Endodermal cell (in vitro differentiated cells): ENCODE measurements at places on chromosomes 13 and 19.

DNA sequence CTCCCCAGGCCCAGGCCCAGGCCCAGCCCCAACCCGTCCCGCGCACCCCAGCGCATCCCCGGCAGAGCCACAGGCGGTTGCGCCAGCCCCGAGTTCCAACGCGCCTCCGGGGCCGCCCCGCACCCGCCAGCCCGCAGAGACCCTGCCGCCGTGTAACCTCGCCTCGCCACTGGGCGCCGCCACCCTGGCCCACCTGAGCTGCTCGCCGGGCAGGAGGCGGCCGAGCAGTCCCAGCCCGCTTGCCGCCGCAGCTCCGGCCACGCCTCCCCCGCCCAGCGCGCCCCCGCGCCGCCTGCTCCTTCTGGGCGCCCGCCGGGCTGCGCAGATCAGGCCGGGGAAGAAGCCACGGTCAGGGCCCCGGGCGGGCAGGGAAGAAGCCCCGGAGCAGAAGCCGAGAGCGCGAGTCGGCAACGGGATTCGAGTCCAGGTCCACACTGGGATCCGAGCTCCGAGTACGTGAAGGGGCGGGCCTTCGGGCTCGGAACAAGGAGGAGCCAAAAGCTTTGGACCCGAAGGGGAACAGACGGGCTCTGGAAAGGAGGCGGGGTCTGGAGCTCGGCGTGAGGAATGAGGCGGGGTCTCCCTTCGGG lies at the start of gene MBOAT7:
Gene MBOAT7, minus strand, starts transcription at position 436 of the 590 bp plus-strand sequence. CDS start 1,072 bp downstream, outside the sequence.
- H3K27me3 ChIP-seq = no peaks in the 10 kb centered on the region
- peak within 1 kb of the TSS; percentile 96 for H3K4me3 ChIP-seq
- H3K27ac ChIP-seq = peak within 1 kb of the TSS; percentile 98
- H3K4me1 ChIP-seq = no peaks in the 10 kb centered on the region
- no peak for DNase-seq

GRCh38 chr19:30784850-30785457 lies 412.8 kb downstream of the ZNF536 start:
- DNase-seq = peak; percentile 91
- no peaks in the 10 kb centered on the region for H3K4me1 ChIP-seq
- H3K4me3 ChIP-seq = no peak overlapping the region
- H3K36me3 ChIP-seq = no peaks in the 10 kb centered on the region
- H3K27ac ChIP-seq = no peak overlapping the region

DNA sequence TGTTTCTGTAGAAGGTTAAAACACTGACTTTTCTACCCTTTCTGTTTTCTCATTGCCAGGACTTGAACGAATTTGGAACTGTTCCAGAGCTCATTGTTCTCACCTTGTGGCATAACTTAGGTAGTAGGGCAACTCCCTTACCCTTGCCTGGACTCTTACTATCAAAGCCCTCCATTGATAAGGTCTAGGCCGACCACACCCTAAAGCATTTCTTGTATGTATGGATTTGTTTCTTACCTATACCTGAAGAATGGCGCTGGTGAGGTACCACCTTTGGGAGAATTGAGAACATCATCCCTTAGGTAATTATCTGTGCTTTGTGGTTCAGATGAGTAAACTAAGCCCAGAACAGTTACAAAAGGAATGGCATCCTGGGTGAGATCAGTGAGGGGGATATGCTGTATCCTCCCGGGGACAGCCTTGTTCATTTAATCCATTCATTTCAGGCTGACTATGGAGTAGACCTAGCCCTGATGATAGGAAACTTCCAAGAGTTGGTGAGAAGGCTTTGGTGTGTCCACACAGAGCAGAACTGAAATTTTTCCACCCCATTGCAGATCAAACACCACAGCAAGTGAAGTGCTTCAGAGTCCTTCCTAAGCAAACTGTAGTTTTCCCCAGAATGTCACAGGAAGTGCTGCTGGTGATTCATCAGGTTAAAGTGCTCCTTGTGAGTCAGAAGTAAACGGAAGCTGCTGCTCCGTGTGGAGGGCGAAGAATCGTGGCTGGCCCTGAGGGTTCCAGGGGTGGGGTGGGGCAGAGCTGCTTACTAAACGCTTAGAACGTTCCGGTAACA lies 113.0 kb downstream of the TEX26 start:
- H3K4me1 ChIP-seq = peaks cover 20% of the 10 kb centered on the region
- no peak overlapping the region for H3K4me3 ChIP-seq
- no peak overlapping the region for H3K27ac ChIP-seq
- DNase-seq = peak; percentile 58
- H3K36me3 ChIP-seq = no peaks in the 10 kb centered on the region

DNA sequence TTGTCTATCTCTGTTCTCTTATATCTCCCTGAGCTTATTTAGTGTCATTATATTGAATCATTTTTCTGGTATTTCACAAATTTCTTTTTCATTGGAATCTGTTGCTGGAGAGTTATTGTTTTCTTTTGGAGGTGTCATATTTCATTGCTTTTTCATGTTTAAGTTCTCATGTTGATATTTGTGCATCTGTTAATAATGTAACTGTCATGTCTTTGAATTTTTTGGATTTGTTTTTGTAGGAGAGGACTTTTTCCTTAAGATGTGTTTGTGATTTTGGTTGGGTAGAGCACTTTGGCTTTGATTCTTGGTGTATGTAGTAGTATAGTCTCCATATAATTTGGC lies 64.0 kb downstream of the DNAJC3 start:
- H3K36me3 ChIP-seq = no peaks in the 10 kb centered on the region
- DNase-seq = no peak
- H3K27ac ChIP-seq = no peak overlapping the region
- H3K4me3 ChIP-seq = peak overlapping the region; percentile 61

DNA sequence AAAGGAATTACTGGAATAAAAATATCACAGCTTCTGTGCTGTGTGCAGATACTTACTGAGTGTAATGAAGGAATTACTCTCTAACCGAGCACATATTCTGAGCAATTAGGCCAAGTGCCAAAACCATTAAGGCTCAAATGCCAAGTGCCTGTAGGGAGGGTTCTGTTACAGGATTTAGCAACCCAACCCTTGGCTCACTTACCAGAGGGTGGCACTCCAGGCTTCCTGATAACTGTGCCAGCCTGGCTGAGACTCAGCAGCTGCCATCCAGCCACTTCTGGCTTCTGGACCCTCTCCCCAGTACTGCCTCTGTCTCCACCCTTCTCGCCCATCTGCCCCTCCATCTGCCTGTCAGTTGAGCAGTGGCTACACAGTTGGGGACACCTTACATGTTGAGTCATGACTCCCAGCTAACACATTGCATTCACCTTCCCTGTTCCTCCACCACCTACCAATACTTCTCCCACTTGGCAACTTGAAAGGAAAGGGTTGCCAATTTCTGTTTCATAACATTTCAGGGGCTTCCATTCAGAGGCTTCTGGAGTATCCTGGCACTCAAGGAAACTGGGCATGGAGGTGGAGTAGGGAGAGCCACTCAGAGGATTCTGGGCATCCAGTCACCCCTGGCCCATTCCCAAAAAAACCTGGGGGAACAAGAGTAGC lies 110.5 kb downstream of the COG6 start:
- H3K27ac ChIP-seq = no peak overlapping the region
- H3K4me1 ChIP-seq = peaks cover 3% of the 10 kb centered on the region
- H3K27me3 ChIP-seq = no peaks in the 10 kb centered on the region
- H3K4me3 ChIP-seq = no peak overlapping the region
- peak; percentile 76 for DNase-seq

DNA sequence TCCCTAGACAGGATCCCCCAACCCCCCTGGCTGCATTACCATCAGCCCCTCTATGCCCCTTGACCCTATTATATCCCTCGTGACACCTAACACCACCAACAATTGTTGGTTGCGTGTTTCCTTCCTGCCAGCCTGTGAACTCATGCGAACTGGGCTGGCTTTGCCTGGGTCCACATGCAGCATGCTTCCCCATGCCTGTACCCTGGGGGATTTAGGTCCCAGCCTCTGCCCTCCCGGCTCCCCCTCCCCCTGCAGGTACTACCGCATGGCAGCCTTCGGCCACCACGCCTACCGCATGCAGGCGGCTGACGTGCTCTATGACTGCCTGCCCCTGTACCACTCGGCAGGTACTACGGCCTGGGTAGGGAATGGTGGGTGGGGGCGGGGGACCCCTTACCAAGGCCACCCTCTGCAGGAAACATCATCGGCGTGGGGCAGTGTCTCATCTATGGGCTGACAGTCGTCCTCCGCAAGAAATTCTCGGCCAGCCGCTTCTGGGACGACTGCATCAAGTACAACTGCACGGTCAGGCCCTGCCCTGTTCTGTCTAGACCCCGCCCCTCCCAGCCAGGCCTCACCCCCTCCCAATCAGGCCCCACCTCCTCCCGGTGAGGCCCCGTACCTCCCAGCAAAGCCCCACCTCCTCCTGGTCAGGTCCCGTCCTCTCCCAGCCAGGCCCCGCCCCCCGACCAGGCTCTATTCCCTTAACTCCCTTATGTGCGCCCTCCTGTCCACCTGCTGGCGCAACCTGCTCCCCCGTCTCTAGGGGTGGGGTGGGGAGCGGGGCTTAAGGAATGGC lies 18.5 kb downstream of the SLC27A1 start:
- H3K27ac ChIP-seq = no peak overlapping the region
- H3K4me3 ChIP-seq = peak overlapping the region; percentile 53
- H3K27me3 ChIP-seq = no peaks in the 10 kb centered on the region

GRCh38 chr19:46753420-46754155 lies 7.3 kb upstream of the STRN4 start:
- peaks cover 19% of the 10 kb centered on the region for H3K36me3 ChIP-seq
- no peaks in the 10 kb centered on the region for H3K4me1 ChIP-seq
- peak; percentile 93 for DNase-seq
- no peak overlapping the region for H3K4me3 ChIP-seq
- no peaks in the 10 kb centered on the region for H3K27me3 ChIP-seq

- DNase-seq = peak; percentile 97
- peaks cover 11% of the 10 kb centered on the region for H3K27me3 ChIP-seq
- no peak overlapping the region for H3K4me3 ChIP-seq
- no peaks in the 10 kb centered on the region for H3K36me3 ChIP-seq
Measured at GRCh38 chr19:48489608-48490216, 20.5 kb downstream of the CYTH2 start.

DNA sequence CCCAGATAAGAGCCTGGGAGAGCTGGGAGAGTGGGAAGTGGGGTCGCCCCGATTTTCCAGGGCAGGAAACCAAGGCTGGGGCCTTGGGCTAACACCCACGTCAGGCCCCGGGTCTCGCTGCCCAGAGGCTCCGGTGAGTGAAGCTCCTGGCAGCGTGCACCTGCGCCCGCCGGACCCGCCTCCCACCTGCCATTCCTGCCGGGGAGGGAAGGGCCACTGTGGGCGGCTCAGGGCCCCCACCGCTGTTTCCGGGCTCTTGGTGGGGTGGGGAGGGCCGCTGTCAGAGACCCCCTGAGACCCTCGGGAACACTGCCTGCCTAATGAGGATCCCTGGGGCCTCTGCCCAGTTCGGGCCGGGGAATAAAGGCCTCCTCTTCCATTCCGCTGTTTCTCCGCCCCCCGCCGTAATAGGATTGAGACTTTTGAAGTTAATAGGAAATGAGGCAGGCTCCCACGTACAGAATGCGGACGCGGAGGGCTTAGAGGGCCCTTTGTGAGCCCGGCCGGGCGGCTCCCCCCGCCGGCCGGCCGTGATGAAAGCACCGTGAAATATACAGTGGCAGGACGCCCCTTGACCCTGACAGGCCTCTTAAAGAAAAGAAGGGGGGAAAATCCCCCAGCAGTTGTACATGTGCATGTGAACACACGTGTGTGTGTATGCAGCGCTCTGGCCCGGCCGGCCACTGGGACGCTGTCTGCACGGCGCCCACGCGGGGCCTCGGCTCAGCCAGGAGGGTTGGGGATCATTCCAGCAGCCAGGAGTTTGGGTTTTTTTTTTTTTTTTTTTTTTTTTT lies 33.2 kb downstream of the EFNA2 start:
- peak overlapping the region; percentile 68 for H3K27ac ChIP-seq
- no peak overlapping the region for H3K4me3 ChIP-seq
- no peaks in the 10 kb centered on the region for H3K4me1 ChIP-seq
- peaks cover 15% of the 10 kb centered on the region for H3K27me3 ChIP-seq
- no peak for DNase-seq

DNA sequence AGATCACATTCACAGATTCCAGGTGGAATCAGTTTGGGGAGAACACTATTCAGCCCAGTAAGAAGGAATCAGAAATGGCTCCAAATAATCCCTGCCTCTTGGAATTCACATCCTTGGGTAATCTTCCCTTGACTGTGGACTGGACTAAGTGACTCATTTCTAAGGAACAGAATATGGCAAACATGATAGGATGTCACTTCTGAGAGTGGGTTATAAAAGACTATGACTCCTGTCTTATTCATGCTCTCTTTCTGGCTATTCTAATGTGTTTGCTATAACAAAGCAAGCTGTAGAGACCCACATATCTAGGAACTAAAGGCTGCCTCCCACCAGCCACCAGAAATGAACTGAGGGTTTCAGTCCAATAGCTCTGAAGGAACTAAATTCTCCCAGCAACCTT lies 37.8 kb downstream of the MBD3L2B start:
- no peak overlapping the region for H3K4me3 ChIP-seq
- no peak overlapping the region for H3K27ac ChIP-seq
- no peaks in the 10 kb centered on the region for H3K4me1 ChIP-seq
- no peaks in the 10 kb centered on the region for H3K36me3 ChIP-seq

GRCh38 chr13:113124211-113124970 lies 1.8 kb downstream of the F10 start:
- no peak for DNase-seq
- H3K36me3 ChIP-seq = no peaks in the 10 kb centered on the region
- H3K27ac ChIP-seq = no peak overlapping the region
- H3K4me1 ChIP-seq = peaks cover 8% of the 10 kb centered on the region
- peaks cover 2% of the 10 kb centered on the region for H3K27me3 ChIP-seq
- no peak overlapping the region for H3K4me3 ChIP-seq

GRCh38 chr19:48806818-48807589 lies 3.8 kb downstream of the BCAT2 start:
- peak; percentile 76 for DNase-seq
- H3K27me3 ChIP-seq = no peaks in the 10 kb centered on the region
- no peak overlapping the region for H3K4me3 ChIP-seq
- H3K27ac ChIP-seq = peak overlapping the region; percentile 49
- peaks cover 10% of the 10 kb centered on the region for H3K36me3 ChIP-seq
- peaks cover 4% of the 10 kb centered on the region for H3K4me1 ChIP-seq

DNA sequence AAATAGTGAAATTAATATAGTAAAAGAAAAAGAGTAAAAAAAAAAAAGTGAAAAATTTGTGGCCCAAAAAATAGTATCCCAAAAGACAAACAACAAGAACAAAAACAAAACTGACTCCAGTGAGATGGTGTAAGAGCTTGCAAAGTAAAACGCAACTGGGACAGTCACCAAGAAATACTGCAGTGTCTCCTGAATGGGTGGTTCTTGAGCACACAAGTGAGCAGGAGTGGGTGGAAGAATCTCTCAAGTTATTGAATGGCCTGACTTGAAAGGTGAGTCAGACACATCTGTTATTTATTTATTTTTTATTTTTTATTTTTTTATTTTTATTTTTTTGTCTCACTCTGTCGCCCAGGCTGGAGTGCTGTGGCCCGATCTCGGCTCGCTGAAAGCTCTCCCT lies 1.9 kb downstream of the ZNF493 start:
- no peak for DNase-seq
- peaks cover 8% of the 10 kb centered on the region for H3K4me1 ChIP-seq
- H3K36me3 ChIP-seq = peaks cover 39% of the 10 kb centered on the region
- no peak overlapping the region for H3K27ac ChIP-seq
- no peaks in the 10 kb centered on the region for H3K27me3 ChIP-seq

GRCh38 chr19:21402303-21402985 lies 5.5 kb downstream of the ZNF493 start:
- DNase-seq = no peak
- H3K4me1 ChIP-seq = peaks cover 8% of the 10 kb centered on the region
- no peaks in the 10 kb centered on the region for H3K27me3 ChIP-seq

GRCh38 chr19:376111-376470 lies 31.5 kb upstream of the MIER2 start:
- peak; percentile 31 for DNase-seq
- no peak overlapping the region for H3K27ac ChIP-seq
- H3K4me3 ChIP-seq = no peak overlapping the region
